Activated naive CD4-positive, alpha-beta T cell treated with anti-CD3 and anti-CD28 coated beads, Interleukin-2, amount 50 U/mL, for 16 hours (primary cell): ENCODE measurements at places on chromosomes 4 and X.

- no peak for DNase-seq
Observed at GRCh38 chr4:171813526-171814250, 484 bp downstream of the GALNTL6 start.

GRCh38 chr4:109873791-109874514 lies 26.0 kb downstream of the LRIT3 start:
- DNase-seq: no peak

DNA sequence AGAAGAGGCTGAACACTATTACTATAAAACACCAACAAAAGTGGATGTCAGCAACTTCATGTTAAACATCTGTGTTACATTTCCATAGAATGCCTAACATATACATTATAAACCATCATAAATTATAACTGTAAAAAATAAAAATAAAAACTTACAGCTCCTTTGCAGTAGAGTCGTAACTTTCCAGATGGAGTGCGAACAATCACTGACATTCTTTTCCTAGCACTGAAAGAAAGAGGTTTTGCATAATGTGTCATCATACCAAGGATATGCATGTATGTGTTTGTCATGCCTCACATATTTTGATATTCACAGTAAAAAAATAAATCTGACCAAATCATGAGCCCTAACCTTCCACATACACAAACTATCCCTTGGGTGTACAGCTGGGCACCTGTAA lies 113.1 kb downstream of the ATP8A1 start:
- no peak for DNase-seq

- no peak for DNase-seq
Observed at GRCh38 chr4:111362941-111363361, 740.1 kb upstream of the PITX2 start.

GRCh38 chrX:57172544-57172943 lies 35.3 kb upstream of the SPIN2A start:
- DNase-seq: no peak

DNA sequence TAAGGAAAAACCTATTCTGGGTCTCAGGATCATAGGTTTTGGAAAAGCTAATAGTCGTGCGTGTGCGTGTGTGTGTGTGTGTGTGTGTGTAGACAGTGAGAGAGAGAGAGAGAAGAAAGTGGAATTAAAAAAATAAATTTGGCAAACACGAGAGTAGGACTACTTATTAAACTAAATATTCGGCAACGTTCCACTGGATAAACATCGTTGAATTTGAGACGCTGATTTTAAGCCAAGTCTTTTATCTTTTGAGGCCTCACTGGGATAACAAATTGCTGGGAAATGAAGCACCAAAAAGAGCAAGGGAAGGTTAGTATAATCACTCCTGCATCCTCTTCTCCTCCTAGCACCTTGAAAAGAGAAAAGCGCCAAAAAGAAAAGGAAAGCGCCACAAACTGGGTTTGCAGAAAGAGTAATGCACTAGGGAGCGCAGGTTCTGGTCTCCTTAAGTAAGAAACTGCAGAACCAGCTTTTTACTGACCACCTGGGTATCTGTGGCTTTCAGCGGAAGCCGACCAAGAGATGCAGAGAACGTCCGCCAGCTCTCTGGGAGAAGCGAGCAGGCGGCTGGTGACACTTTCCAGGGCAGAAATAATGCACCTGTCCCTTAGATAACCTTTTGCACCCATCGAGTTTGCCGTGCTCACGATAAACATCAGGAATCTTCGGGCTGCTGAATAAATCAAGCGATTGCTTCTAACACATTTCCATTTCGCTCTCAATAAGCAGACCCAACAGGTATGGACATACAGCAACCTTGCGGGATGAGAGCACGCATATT lies 3.4 kb downstream of the ATOH1 start:
- DNase-seq: no peak

DNA sequence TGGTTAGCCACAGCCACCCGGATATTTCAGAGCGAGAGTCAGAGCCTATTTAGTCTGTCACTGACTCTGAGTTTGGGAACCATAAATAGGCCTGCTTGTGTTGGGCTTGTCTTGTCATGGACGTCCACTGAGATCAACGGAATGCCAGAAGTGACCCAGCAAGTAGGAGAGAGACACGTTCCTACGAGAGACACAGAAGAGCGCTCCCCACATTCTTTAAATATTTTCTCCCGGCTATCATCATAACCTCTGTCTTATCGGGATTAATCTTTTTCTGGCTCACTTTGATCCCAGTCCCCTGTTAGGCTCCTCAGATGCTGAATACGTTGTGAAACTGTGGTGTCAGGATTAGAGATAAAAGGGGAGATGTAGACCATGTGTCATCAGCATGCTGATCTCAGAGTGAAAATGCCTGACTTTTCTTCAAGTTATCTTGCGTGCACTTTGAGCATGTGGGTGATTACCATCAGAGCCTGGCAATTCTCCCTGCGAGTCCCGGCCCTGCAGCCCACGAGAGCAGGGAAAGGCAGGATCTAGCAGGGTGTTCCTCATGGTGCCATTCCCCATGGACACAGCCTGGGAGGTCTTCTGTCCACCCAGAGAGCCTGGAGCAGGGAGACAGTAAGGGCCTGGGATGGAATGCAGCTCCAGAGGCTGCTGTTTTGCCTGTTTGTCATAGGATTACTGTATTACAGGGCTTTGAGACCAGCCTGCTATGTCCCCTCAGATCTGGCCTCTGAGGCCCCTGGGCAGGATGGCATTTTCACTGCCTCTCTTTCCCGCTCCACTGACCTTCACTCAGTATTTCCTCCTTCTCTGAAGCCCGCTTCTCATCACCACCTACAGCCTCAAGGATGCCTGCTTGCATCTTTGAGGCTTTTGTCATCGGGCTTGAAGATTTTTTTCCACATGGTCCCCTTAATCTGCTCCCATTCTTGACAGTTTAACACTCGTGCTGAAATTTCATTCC lies 2.8 kb upstream of the TENM3 start:
- no peak for DNase-seq

GRCh38 chr4:38684951-38685844 lies 21.2 kb downstream of the KLF3 start:
- no peak for DNase-seq

GRCh38 chr4:188624370-188624769 lies 485.1 kb downstream of the TRIML1 start:
- DNase-seq: no peak

DNA sequence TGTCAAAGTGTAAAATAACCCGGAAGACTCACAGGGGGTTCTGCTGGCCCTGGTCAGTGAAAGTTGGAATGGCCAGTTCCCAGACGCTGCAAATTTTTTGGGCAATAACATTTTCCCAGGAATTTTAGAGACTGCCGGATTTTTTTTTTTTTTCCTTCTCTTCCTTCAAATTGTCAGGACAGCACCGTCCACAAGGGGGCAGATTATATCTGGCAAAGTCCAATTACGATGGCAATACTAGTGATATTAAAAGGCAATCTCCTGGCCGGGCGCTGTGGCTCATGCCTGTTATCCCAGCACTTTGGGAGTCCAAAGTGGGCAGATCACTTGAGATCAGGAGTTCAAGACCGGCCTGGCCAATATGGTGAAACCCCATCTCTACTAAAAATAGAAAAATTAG lies 20.5 kb downstream of the SLC25A5 start:
- peak; percentile 29 for DNase-seq

GRCh38 chr4:66640233-66640990 lies 904.9 kb downstream of the CENPC start:
- no peak for DNase-seq

- DNase-seq: no peak
Observed at GRCh38 chrX:16137416-16138107, 14.2 kb downstream of the GRPR start.

- DNase-seq: no peak
Observed at GRCh38 chr4:158129694-158130093, 43.1 kb downstream of the GASK1B start.

DNA sequence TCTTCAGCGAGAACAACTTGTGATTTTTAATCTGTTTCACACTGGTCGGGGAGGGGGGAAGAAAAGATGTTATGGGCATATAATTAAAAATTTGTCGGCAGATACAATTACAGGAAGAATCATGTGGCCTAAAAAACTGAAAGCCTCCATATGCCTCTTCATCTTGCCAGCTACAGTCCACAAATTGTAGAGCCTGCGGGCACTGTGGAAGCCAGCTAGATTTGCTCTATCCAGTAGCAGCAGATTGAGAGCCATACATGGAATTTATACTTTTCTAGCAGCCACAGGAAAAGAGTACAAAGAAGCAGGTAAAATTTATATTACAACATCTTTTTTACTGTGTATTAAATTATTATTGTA lies 147.3 kb downstream of the TBL1X start:
- no peak for DNase-seq

DNA sequence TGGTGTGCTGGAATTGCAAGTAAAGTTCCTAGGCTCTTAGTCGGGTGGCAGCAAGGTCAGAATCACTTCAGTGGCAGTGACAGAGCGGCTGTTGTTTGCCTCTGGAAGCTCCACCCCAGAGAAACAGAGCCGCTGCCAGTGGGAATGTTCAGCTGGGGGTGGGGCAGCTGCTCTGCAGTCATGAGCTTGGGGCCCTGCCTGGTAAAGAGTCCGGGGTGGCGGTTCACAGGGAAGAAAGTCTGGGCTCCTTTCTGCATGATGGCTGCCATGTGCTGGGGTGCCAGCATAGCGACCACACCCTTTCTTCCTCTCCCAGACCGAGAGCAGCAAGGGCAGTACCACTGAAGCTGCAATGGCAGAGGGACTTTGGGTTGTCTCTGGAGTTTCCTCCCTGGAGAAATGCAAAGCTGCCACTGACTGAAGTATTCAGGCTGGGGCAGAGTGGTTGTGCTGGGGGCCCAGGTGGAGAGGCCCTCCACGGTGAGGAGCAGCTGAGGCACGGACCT lies 108.8 kb upstream of the CENPE start:
- DNase-seq: no peak

DNA sequence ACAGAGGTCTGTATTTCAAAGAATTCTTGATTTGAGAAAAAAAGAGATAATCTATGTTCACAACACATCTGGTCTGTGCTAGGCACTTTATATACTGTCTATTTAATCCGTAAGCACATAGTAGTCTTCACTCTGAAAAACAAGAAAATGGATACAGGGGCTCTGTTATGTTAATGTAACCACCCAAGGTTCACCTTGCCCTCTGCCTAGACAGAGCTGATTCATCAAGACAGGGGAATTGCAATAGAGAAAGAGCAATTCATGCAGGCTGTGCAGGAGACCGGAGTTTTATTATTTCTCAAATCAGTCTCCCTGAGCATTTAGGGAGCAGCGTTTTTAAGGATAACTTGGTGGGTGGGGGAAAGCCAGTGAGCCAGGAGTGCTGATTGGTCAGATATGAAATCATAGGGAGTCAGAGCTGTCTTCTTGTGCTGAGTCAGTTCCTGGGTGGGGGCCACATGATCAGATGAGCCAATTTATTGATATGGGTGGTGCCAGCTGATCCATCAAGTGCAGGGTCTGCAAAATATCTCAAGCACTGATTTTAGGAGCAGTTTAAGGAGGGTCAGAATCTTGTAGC lies 92.9 kb upstream of the TNIP3 start:
- DNase-seq: peak; percentile 10

DNA sequence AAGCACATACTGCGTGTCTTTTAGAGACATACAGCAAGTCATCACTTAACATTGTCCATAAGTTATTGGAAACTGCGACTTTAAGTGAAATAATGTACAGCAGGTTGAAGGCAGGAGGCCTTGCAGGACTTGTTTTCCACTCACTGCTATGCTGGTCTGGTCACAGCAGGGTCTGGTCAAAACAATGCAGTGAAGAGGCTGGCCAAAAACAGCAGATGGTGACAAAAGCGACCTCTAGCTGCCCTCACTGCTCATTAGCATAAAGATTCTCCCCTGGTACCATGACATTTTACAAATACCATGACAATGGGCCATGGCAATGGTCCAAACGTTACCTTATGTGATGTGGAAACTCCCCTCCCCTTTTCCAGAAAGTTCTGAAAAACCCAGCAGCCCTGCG lies 1283.6 kb downstream of the FSTL5 start:
- no peak for DNase-seq

GRCh38 chrX:111052478-111052877 lies 43.5 kb upstream of the PAK3 start:
- no peak for DNase-seq

- DNase-seq: no peak
Observed at GRCh38 chr4:123826896-123827295, 430.3 kb downstream of the SPRY1 start.

GRCh38 chr4:124641715-124642381 lies 70.7 kb downstream of the ANKRD50 start:
- DNase-seq: no peak

DNA sequence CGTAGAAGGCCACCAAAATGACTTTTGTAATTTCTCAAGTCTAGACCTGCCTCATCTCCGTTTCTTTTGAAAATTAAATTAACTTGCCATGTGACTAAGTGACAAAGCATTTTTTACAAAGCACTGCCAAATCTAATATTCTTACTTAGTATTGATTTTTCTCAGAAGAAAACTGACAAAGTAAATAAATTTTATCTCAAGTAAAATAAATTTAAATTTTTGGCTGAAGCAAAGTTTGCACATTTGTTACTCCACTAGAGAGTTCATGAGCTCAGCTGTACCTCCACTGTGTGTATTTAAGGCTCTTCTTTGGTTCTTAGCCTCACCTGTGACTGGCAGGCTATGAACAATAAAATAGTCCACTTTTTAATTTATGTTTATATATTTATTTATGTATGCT lies 441.1 kb upstream of the PCDH10 start:
- DNase-seq: no peak

GRCh38 chrX:82813671-82814078 lies 694.4 kb upstream of the POU3F4 start:
- DNase-seq: no peak

DNA sequence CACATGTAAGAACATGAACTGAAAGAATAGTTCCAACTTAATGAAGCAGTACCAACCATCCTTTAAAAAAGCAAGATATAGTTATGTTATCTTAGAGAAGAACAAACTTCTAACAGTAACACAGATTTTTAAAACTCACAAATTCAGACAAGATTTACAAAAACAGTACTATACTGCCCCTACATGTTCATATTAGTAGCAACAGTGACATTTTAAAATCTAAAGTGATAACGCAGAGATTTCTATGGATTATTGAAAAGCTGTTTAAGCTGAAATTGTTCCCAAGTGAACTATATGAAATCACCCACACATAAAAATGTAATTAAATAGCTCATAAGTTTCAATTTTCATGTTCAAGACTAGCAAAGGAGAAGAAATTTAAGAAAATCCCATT lies 166.0 kb downstream of the FBXW7 start:
- no peak for DNase-seq

GRCh38 chr4:19300213-19300612 lies 951.5 kb upstream of the SLIT2 start:
- DNase-seq: no peak

- DNase-seq: no peak
Observed at GRCh38 chr4:2699534-2699933, 56.6 kb downstream of the TNIP2 start.
